ENCODE measurements at places on chromosomes 12 and 14. TPM values are rescaled to one million over a fixed set of nuclear protein-coding genes. Genes with fewer than 3 reads are reported as not detected.

RPS26 gene
- 69.9 TPM for total RNA-seq

MAP3K9 gene
- total RNA-seq, result 6.4 TPM

HCAR2 gene
- total RNA-seq, result 0.34 TPM

KLRK1 gene
- total RNA-seq, result not detected

ZC2HC1C gene
- 1.0 TPM for total RNA-seq

PPM1H gene
- 0.35 TPM for total RNA-seq

MUCL1 gene
- not detected for total RNA-seq

KRT2 gene
- total RNA-seq, result not detected

NKX2-8 gene
- not detected for total RNA-seq
